ENCODE measurements at places on chromosomes 1 and 21. TPM values are rescaled to one million over a fixed set of nuclear protein-coding genes. Genes with fewer than 3 reads are reported as not detected.
A peak's percentile ranks its signal among the peaks of the same experiment; 100 is the strongest.

C4BPB gene
- 0.28 TPM for total RNA-seq

GJA8 gene
- not detected for total RNA-seq

TRAPPC3 gene
- total RNA-seq: 134 TPM

FCGR3A gene
- total RNA-seq: not detected

PTGFR gene
- 3.6 TPM for total RNA-seq

IL10 gene
- total RNA-seq: not detected

RHBG gene
- total RNA-seq: not detected

DNA sequence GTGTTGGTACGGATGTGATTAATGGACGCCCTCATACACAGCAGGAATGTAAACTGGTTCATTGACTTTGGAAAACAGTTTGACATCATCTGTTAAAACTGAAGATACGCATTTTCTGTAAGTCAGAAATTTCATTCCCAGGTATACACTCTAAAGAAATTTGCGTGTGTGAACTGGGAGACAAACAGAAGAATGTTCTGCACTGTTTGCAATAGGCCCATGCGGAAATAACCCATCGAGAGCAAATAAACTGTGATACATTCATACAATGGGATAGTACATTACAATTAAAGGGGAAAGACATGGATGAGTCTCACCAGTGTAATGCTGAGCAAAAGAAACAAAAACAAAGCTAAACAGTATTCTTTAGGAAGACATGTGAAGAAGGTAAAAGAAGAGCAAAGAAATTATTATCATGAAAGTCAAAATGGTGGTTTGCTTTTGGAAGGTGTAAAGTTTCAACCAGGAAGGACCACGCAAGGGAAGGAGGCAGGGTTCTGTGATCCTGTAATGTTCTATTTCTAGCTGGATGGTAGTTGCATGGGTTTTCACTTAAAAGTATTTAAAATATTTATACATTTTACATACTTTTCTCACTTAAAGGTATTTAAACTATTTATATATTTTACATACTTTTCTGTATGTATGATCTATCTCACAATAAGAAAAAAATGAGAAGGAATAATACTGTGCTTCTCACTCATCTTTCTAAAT lies 30.3 kb downstream of the INTS7 start:
- no peaks in the 10 kb centered on the region for H3K4me1 ChIP-seq
- peaks cover 59% of the 10 kb centered on the region for H3K36me3 ChIP-seq
- no peaks in the 10 kb centered on the region for H3K27me3 ChIP-seq

DNA sequence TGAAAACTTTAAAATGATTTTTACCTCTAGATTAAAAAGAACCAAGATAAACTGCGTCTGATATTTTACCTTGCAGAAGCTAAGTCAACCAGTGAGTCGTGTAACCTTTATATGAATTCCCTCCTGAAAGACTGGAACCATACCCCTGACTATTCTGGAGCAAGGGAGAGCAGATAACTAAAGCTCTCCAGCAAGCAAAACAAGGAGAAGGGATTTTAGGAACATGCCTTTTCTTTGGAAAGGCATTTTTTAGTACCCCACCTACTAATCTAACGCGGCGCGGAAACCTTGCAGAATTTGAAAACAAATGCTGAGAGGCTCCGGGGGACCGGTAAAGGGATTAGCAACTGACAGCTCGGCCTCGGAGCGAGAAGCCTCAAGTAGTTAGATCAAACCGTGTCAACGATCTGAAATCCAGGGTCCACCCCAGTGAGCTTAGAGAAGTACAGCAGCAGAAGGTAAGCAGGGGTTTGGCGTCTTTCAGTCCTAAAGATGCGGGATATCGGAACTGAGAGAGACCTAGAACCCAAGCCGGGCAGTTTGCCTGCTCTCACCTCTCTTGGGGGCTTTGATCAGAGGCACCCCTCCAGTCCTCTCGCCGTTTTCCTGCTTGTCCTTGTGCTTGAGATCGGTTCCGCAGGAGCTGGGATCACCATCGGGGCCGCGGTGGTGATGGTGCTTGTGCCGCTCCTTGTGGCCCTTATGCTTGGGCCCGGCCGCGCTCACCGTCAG lies 954 bp downstream of the RSBN1 start:
- DNase-seq: peak; percentile 49
- H3K27me3 ChIP-seq: no peaks in the 10 kb centered on the region
- peak overlapping the region; percentile 79 for H3K4me3 ChIP-seq
- peak overlapping the region; percentile 16 for H3K27ac ChIP-seq

DNA sequence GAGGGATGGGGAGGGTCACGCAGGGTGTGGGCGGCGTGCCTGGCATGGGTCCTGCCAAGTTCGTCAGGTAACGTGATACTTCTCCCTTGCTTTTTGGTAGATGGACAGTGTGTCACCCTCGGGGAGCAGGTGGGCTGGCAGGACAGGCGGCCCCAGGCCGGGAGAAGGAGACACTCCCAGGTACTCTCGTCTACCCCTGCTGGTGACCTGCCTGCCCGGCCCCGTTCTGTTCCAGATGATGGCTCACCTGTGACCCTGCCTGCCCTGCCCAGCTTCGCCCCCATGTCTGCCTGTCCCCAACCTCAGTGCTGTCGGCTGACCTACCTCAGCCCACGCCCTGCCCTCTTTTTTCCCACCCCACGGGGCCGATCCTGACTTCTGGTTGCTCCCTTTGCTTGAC lies 144.7 kb downstream of the PCBP3 start:
- no peak overlapping the region for H3K4me3 ChIP-seq
- no peaks in the 10 kb centered on the region for H3K36me3 ChIP-seq
- H3K27me3 ChIP-seq: no peaks in the 10 kb centered on the region
- DNase-seq: no peak

- H3K27me3 ChIP-seq: no peaks in the 10 kb centered on the region
- peaks cover 33% of the 10 kb centered on the region for H3K4me1 ChIP-seq
- 0 out of 2 replicates have a peak, but pooled peaks cover 6% of the 10 kb centered on the region for H3K36me3 ChIP-seq
- no peak for DNase-seq
- no peak overlapping the region for H3K27ac ChIP-seq
Observed at GRCh38 chr1:208131621-208132286, 112.4 kb downstream of the PLXNA2 start.

GRCh38 chr1:55386456-55386855 lies 171.3 kb upstream of the USP24 start:
- no peak for DNase-seq
- H3K36me3 ChIP-seq: no peaks in the 10 kb centered on the region
- no peak overlapping the region for H3K4me3 ChIP-seq
- H3K4me1 ChIP-seq: peaks cover 8% of the 10 kb centered on the region
- no peak overlapping the region for H3K27ac ChIP-seq

DNA sequence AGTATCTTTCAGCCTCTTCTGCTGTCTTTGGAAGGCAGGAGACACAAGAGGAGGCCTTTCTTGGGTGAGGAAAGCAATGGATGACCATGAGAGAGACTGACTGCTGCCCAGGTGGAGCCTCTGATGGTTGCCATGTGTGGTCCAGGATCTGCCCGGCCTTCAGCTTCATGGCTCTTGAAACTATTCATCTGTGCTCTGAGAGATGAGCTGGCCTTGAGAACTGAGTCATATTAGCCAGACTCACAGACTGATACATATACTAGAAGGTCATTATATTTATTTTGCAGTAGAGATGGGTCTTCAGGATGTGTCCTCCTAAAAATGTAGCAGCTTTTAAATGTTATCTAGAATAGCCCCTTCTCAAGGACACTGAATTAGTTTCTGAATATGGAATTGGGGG lies 33.7 kb downstream of the PTGFRN start:
- no peaks in the 10 kb centered on the region for H3K27me3 ChIP-seq
- no peak overlapping the region for H3K4me3 ChIP-seq
- no peaks in the 10 kb centered on the region for H3K4me1 ChIP-seq
- DNase-seq: no peak
- no peaks in the 10 kb centered on the region for H3K36me3 ChIP-seq
- no peak overlapping the region for H3K27ac ChIP-seq

- no peak overlapping the region for H3K4me3 ChIP-seq
- no peak for DNase-seq
- peaks cover 6% of the 10 kb centered on the region for H3K4me1 ChIP-seq
- H3K36me3 ChIP-seq: no peaks in the 10 kb centered on the region
Observed at GRCh38 chr1:165389609-165390008, 33.1 kb upstream of the LMX1A start.

- H3K36me3 ChIP-seq: no peaks in the 10 kb centered on the region
- H3K4me1 ChIP-seq: no peaks in the 10 kb centered on the region
- no peak for DNase-seq
- H3K27me3 ChIP-seq: no peaks in the 10 kb centered on the region
- no peak overlapping the region for H3K27ac ChIP-seq
- no peak overlapping the region for H3K4me3 ChIP-seq
Observed at GRCh38 chr1:239896569-239896968, 195.1 kb upstream of the FMN2 start.

DNA sequence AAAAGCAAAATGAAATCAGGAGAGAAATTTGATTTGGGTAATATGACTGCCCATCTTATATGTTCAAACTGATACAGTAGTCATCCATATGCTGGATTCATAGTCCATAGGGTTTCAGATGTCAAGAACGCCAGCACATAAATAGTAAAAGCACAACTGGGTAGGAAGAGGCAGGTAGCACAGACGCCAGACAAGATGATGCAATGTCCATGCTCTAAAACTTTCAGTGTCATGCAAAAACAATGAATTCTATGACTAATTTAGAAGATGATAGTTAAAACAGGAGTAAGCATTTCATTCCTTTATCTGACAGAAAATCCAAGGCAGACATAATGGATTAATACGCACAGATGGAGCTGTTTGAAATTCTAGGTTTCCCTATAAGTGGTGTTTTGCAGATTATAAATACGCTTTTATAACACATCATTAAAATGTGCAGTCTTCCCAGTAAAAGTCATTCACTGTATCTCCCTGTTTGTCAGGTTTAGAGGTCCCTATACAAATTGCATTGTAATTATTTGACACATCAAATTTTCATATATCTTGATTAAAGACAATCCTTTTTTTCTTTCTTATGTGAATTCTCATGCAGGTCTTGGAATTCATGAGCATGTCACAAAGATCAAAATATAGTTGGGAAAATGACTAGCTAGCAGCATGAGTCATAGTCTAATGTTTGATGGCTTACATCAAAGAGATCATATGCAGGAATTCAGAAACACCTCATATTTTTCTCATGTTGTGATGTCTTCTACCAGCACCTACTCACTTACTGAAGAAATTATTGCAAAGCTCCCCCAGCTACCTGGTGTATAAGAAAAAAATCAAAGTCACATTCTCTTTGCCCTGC lies 139.9 kb downstream of the DSCAM start:
- no peaks in the 10 kb centered on the region for H3K27me3 ChIP-seq
- H3K4me3 ChIP-seq: no peak overlapping the region
- no peaks in the 10 kb centered on the region for H3K4me1 ChIP-seq
- H3K27ac ChIP-seq: no peak overlapping the region

DNA sequence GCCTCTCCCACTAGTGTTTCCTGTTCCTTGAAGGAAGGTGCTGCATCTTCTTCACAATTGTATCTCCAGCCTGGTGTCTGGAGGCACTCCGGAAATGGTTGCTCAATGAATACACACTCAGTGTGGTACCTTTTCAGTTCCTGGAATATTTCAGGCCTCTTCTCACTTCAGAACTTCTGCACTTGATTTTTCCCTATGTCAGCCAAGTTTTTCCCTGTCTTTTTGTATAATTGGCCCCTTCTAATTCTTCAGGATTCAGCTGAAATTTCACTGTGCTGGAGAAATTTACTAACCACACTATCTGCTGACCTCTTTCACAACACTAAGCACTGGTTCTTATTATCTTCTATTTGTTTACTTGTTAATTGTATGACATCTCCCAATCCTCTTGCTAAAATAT lies 61.2 kb upstream of the MAP10 start:
- no peak overlapping the region for H3K4me3 ChIP-seq
- H3K4me1 ChIP-seq: no peaks in the 10 kb centered on the region
- no peaks in the 10 kb centered on the region for H3K27me3 ChIP-seq
- no peak for DNase-seq

- H3K27me3 ChIP-seq: peaks cover 16% of the 10 kb centered on the region
- no peak overlapping the region for H3K4me3 ChIP-seq
- no peaks in the 10 kb centered on the region for H3K36me3 ChIP-seq
Observed at GRCh38 chr1:121516234-121516967, 331.6 kb downstream of the SRGAP2C start.

GRCh38 chr1:97382206-97382605 lies 538.6 kb downstream of the DPYD start:
- DNase-seq: no peak
- no peak overlapping the region for H3K4me3 ChIP-seq
- no peaks in the 10 kb centered on the region for H3K27me3 ChIP-seq
- H3K27ac ChIP-seq: no peak overlapping the region
- peaks cover 23% of the 10 kb centered on the region for H3K4me1 ChIP-seq

DNA sequence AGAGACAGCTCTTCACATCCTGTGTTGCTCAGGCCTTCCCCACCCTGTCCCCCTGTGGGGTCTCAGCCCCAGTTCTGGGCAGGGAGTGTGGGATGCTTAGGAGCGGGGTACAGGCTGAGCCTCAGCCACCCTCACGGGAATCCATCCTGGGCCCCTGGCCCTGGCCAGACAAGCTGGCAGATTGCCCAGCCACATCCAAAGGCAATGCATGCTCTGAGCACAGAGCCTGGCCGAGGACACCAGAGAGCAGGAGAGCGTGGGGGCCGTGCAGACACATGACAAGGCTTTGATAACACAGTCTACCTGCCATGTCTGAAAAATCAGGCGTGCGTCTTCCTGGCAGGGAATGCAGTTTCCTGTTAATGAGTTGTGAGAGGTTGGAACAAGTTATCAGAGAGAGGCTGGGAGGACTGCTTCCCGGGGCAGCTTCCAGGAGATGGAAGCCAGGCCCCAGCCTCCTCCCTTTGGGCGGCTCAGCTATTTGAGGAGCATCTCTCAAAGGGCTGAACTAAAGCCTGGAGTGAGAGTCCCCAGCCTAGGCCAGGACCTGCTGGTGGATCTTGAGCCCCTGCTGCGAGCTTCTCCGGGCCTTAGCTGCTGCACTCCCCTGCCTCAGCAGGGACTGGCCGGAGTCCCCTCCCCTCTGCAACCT lies 72.2 kb upstream of the SELENON start:
- no peaks in the 10 kb centered on the region for H3K36me3 ChIP-seq
- H3K27me3 ChIP-seq: no peaks in the 10 kb centered on the region
- H3K4me1 ChIP-seq: no peaks in the 10 kb centered on the region
- no peak overlapping the region for H3K4me3 ChIP-seq

DNA sequence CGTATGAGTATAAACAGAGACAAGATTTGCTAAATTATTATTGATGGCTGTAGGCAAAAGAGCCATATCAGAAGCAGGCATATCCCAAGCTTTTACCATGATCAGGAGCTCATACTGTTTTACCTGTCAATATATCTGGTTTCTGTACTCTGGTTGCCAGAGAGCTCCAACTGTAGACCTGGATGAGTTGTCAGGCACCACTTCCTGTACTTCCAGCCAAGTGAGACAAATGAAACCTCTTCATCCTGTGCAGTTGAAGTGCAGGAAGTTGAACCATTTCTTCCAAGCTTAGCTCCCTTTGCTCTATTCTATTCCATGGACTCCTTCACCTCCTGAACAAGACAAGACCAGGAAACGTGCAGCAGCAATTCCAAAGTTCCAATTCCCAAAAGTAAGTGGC lies 115.6 kb downstream of the ZNF281 start:
- no peaks in the 10 kb centered on the region for H3K36me3 ChIP-seq
- H3K4me1 ChIP-seq: peaks cover 10% of the 10 kb centered on the region
- H3K4me3 ChIP-seq: no peak overlapping the region
- no peaks in the 10 kb centered on the region for H3K27me3 ChIP-seq
- no peak overlapping the region for H3K27ac ChIP-seq
- no peak for DNase-seq

All from SJSA1 (cell line).